ENCODE measurements at places on chromosomes 7 and 10.

- ATAC-seq: no peak
Measured at GRCh38 chr10:385571-386300, 250.5 kb downstream of the ZMYND11 start.

GRCh38 chr10:68992636-68993440 lies 4.2 kb downstream of the KIFBP start:
- ATAC-seq: no peak

- no peak for ATAC-seq
Measured at GRCh38 chr7:7967886-7968543, 581 bp upstream of the GLCCI1 start.

DNA sequence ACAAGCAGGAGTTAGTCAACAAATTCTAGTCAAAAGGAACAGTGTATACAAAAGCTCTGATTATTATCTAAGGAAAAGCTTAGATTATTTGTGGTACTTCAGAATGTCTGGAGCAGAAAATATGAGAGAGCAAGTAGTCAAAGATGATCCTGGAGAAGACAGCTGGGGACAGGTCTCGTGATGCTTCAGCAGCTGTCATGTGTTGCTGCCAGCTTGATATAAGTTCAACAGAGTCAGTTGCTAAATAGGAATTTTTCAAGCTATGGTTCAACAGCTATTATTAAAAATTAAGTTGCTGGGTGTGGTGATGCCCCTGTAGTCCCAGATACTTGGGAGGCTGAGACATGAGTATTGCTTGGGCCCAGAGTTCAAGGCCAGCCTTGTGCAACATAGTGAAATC lies 240.0 kb upstream of the RHOBTB1 start:
- no peak for ATAC-seq

DNA sequence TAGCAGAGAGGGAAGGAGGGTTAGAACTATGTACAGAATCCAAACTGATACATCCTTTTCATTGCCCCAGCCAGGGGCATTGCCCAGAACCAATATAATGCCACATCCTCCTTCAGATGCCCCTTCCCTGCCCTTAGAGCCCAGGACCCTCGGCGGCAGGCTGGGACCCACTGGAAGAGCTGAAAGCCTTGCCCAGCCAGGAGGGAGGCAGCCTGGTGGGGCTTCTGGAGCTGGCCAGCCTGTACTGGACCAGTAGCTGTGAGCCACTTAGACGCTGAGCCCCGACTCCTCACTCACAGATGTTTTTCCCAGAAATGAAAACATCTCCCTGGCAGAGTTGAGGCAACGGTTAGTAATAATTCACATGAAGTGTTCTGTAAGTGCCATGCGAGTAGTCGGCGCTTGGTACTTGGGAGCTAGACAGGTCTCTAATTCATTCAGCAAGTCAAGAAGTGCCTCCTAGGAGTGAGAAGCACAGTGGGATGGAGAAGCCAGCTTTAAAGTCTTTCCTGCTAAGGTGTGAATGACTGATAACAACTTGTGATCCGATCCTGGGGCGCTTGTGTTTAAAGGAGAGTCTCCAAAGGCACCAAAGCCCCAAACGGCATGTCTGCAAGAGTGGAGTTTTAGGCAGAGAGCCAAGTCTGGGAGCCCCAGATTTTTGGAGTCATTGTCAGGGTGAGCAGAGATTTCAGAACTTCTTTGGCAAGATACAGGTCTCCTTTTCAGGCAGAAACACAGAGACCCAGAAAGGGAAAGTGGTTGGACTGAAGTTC lies 9.8 kb downstream of the VSIR start:
- no peak for ATAC-seq

- ATAC-seq: no peak
Measured at GRCh38 chr7:123643495-123644441, 11.9 kb upstream of the LMOD2 start.

GRCh38 chr7:134940729-134941128 lies 45.6 kb upstream of the AGBL3 start:
- ATAC-seq: no peak

DNA sequence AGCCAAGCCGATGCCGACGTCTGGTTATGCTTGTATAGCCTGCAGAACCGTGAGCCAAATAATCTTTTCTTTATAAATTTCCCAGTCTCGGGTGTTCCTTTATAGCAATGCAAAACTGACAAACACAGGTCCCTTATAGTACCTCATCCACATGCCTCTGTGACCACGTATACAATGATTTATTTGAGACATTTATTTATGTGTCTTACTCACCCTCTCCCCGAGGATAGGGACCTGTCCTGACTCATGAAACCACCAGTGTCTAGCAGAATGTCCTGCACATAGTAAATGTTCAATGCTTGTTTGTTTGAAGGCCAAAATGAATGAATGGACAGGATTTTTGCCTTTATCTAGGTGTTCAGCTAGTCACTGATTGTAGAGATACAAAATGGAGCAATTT lies 147.9 kb upstream of the FZD8 start:
- no peak for ATAC-seq

DNA sequence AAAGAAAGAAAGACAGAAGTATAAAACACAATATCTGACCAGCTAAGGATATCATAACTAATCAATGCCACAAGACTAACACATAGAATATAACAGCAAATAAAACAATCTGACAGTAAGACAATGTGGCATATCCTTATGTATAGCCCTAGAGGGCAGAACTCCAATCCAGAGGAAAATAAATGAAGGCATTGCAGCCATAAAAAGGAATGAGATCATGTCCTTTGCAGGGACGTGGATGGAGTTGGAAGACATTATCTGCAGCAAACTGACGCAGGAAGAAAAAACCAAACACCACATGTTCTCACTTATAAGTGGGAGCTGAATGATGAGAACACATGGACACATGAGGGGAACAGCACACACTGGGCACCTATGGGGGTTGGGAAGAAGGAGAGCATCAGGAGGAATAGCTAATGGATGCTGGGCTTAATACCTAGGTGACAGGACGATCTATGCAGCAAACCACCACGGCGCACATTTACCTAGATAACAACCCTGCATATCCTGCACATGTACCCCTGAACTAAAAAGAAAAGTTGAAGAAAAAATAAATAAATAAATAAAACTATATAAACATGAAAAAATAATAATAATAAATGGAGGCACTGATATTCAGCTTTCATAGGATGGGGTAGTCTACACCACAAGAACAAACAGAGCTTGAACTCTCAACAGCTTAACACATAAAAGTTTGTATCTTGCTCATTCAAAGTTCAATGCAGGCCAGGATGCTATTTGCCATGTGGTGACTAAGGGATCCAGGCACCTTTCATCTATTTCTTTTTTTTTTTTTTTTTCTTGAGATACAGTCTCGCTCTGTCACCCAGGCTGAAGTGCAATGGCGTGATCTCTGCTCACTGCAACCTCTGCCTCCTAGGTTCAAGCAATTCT lies 66.1 kb upstream of the KAT6B start:
- ATAC-seq: no peak

DNA sequence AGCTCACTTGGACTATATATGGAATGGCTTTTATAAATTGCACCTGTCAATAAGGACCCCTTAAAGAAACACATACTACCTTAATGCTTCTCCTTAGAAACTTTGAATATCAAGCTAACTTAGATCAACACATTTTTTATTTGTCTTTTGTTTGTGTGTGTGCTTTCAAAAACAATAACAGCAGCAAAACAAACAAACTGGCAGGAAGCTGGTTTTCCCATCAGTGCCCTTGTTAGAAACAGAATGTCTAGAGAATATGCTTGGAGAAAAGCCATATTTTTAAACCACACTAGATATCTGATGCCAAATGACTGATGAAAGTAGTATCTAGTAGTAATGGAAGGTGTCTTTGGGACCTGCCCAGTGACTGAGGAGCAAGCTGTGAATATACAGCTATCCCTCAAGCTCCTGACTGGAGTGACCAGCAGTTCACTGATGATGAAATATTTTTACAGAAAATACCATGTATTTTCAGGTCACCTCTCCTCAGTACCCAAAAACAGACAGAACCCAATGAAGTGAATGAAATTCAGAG lies 1.0 kb downstream of the PDE1C start:
- no peak for ATAC-seq

GRCh38 chr10:69684020-69684980 lies 54.3 kb downstream of the FAM241B start:
- no peak for ATAC-seq

DNA sequence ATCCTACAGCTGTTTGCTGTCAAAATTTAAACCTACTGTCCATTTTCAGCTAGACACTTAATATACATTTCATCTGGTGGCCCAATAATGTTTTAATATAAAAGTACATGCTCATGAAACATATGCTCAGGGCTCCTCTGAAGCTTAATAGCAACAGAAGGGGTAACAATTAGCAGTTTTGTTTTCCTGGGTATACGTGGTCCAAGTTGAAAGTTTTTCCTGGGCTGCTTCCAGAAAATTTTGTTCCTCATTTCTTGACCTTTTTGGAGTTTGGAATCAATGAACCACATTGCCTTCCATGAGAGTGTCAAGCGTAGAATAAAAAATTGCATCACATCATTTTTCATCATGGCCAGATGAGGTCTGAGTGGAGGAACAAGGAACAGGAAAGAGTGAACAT lies 537.3 kb upstream of the MGMT start:
- no peak for ATAC-seq

DNA sequence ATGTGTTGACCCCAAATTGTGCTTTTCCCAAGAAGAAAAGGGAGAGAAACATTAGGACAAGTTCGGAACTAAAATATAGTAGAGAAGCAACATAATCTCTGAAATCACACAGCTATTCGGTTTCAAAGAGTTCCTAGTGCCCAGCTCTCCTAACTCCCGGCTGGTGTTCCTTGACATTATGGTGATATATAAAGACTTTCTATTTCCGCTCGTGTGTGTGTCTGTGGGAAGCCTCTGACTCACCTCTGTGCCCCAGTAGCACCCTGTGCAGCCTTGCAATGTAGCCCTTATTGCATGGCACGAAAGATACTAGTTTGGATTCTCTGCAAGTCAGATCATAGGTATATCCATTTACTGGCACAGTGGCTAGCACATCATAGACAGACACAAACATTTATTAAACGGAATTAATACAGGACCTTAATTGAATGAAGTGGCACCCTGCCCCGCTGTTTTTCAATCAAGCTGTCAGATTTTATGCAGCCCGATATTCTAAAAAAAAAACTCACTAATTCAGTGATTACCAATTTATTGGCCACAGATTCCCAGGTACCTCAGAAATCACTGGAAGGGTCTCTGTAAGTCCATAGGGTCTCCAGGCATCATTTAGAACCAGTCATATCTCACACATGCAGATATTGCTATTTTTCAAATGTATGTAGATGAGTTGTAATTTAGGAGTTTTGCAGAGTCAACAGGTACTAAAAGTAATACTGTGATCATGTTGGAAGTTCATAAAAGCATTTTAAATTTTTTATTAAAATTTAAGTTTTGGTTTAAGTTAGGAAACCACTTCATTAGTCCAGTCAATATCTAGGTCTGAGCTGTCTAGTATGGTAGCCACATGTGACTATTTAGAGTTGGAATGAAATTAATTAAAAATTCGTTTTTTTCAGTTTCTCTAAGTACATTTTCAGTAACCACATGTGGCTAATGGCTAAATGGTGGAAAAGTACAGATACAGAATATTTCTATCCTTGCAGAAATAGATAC lies 43.3 kb downstream of the SFTPD start:
- ATAC-seq: peak; percentile 63

GRCh38 chr7:22433710-22434460 lies 66.1 kb downstream of the STEAP1B start:
- no peak for ATAC-seq

DNA sequence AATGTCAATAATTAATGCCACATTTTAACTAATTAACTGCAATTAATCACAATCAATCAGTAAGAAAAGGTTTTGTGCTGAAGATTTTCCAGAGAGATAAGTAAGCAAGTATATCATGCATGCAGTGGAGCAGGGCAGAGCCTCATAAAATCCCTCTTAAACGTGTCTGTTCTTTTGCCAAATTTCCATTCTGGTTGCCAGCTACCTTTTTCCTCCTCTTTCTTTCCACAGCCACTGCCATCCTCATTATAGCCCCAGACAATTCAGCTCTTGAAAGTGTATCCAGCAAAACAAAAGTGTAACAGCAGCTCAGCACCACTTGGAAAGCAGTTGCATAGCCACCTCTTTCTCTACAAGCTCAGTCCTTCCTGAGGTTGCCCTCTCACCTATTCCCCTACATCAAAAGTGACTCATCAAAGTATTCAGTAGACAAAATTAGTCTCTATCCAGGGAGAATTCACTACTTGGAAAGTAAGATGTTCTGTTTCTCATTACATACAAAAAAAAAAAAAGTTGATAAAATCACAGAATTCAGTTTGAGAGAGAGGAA lies 26.9 kb upstream of the EPHB6 start:
- ATAC-seq: no peak

DNA sequence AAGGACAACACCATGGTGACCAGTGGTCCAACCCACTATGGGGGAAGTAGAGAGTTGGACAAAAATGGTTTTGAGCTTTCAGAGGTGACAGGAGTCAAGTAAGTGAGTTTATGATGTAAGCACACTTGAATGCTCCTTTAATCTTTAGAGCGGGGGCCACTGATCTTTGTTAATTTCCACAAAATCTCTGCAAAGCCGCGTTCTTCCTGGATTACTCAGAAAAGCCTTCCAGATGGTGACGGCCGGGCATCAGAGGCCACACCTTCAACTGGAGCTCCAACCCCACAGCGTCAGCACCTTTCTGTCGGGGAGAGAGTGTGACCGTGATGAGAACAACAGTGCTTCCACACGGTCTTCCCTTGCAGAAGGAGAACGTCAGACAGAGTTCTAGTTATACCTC lies 35.2 kb upstream of the KLF6 start:
- ATAC-seq: no peak

DNA sequence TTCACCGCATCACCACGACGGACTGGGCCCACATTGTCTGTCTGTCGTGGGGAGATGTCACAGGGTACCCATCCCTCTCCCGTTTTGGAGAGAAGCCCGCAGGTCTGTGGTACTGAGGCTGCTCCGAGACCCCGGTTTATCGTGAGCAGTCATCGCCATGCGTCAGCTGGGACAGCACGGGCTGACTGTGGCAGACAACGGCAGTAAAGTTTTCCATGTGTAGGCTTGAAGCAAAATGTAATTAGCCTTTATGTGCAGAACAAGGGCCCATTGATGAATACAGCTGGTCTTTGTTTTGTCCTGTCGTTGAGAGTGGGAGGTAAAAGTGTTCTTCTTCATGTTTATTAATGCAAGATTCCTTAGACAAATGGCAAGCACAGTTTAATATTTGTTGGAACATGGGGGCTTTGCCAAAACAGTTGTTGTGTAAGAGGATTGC lies 167.4 kb upstream of the SH2B2 start:
- no peak for ATAC-seq

- ATAC-seq: peak; percentile 2
Measured at GRCh38 chr7:40135317-40135610, 459 bp downstream of the SUGCT start.

- no peak for ATAC-seq
Measured at GRCh38 chr7:101783381-101784181, 33.8 kb upstream of the CUX1 start.

GRCh38 chr7:155543011-155543876 lies 3.1 kb downstream of the CNPY1 start:
- no peak for ATAC-seq

DNA sequence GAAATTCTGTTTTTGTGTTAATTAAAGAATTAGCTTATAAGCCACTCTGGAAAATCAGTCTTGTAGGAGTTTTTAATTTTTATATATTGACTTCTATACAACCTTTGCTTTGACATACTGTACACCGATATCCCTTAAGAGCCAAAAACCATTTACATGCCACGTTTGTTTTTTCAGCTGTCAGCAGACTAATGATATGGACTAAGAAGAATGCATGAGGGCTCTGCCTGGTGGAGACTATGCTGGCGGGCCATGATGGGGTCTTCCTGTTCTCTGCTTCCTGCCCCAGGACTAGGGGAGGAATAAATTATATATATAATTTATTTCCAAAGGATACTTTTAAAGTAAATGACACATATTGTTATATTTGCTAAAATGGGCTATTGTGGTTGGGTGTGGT lies 96.3 kb downstream of the CDK14 start:
- ATAC-seq: no peak

All from activated CD4-positive, CD25-positive, alpha-beta regulatory T cell treated with anti-CD3 and anti-CD28 coated beads, Interleukin-2, amount 50 U/mL, for 24 hours (primary cell).